Immature natural killer cell (primary cell): ENCODE measurements at places on chromosomes 2 and 18. TPM values are rescaled to one million over a fixed set of nuclear protein-coding genes. Genes with fewer than 3 reads are reported as not detected.

GRCh38 chr2:70837980-70838925, 2.6 kb upstream of the CD207 start:
- H3K27me3 ChIP-seq, result peaks cover 8% of the 10 kb centered on the region
- H3K36me3 ChIP-seq, result no peaks in the 10 kb centered on the region
- DNase-seq, result no peak
- H3K4me3 ChIP-seq, result peak overlapping the region; percentile 40

GRCh38 chr2:74002505-74003421, 18.1 kb downstream of the TET3 start:
- peak overlapping the region; percentile 90 for H3K4me3 ChIP-seq
- DNase-seq, result peak; percentile 86
- H3K36me3 ChIP-seq, result peaks cover 6% of the 10 kb centered on the region
- H3K4me1 ChIP-seq, result peaks cover 81% of the 10 kb centered on the region

DNA sequence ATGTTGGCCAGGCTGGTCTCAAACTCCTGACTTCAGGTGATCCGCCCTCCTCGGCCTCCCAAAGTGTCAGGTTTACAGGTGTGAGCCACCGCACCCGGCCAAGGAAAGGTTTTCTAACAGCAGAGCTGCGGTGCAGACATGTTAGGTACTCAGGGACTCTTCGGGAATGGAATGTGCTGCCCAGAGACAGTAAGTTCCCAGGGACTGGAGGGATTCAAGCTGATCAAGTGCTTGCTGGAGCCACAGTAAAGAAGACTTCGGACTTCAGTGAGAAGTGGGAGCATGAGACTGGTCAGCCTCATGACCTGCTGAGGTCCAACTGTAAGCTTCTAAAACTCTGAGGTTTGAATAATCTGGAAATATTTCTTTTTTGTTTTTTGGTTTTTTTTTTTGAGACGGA, 7.8 kb upstream of the DES start:
- no peaks in the 10 kb centered on the region for H3K36me3 ChIP-seq
- H3K27me3 ChIP-seq, result peaks cover 21% of the 10 kb centered on the region
- H3K4me1 ChIP-seq, result no peaks in the 10 kb centered on the region
- DNase-seq, result no peak
- H3K4me3 ChIP-seq, result no peak overlapping the region

The ABCG8 gene
- polyA plus RNA-seq, result not detected

The TTC27 gene
- 6.3 TPM for polyA plus RNA-seq

The DNAJC5G gene
- not detected for polyA plus RNA-seq

The ABHD1 gene
- 1.5 TPM for polyA plus RNA-seq

- H3K36me3 ChIP-seq, result no peaks in the 10 kb centered on the region
- no peak for DNase-seq
- H3K4me1 ChIP-seq, result no peaks in the 10 kb centered on the region
- no peak overlapping the region for H3K27ac ChIP-seq
Observed at GRCh38 chr2:19882286-19882685, 19.5 kb downstream of the TTC32 start.

- no peak for DNase-seq
- no peak overlapping the region for H3K27ac ChIP-seq
- no peak overlapping the region for H3K4me3 ChIP-seq
- H3K36me3 ChIP-seq, result peaks cover 20% of the 10 kb centered on the region
- H3K27me3 ChIP-seq, result peaks cover 4% of the 10 kb centered on the region
Observed at GRCh38 chr2:236054125-236054524, 114.1 kb downstream of the GBX2 start.

The SYT4 gene
- not detected for polyA plus RNA-seq
